ENCODE measurements at places on chromosomes 2 and 18.
A peak's percentile ranks its signal among the peaks of the same experiment; 100 is the strongest.

DNA sequence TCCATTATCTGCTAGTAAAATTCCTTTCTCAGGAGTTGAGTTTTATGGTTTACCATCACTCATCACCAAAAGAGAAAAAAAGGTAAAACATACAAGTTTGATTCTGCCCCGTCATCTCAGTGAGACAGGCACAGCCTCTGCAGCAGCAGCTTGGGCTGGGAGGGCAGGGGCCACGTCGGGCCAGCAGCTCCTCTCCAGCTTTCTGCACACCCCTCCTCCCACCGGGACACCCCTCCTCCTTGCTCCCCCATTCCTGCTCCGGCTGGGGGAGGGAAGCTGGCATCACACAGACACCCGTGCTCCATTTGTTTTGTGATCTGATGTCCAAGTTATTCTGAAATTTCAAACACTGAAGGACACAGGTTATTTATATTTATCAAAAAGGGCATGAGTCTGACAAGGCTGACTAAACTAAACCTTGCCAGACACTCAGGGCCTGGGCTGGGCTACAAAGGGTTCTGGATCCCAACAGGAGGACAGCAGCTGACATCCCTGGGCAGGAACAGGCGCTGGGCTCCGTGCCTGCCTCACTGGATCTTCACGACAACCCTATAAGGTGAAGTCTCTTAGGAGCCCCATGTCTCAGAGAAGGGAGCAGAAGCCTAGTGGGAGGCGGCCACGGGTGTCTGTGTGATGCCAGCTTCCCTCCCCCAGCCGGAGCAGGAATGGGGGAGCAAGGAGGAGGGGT lies 71.4 kb downstream of the HDAC4 start:
- no peak for DNase-seq

DNA sequence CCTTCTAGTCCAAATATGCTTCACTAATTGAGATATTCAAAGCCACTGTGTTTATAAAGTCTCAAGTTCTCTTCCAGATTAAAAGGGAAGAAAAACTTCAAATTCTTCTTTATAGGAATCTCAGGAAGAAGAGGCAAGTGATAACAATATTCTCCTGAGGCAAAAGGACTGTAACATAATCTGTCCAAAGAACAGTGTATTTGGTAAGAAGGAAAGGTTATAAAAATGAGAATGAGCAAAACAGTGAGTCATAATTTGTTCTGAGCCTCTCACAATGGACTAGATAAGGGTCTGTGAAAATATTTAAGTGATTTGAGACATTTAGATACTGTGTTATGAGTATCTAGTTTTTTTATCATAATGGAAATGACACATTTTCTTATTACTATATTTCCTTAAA lies 44.3 kb downstream of the SNRPD1 start:
- DNase-seq = no peak

- DNase-seq = no peak
Measured at GRCh38 chr2:11850082-11850481, 103.7 kb downstream of the LPIN1 start.

- no peak for DNase-seq
Measured at GRCh38 chr2:197560146-197560665, 44.3 kb downstream of the MOB4 start.

DNA sequence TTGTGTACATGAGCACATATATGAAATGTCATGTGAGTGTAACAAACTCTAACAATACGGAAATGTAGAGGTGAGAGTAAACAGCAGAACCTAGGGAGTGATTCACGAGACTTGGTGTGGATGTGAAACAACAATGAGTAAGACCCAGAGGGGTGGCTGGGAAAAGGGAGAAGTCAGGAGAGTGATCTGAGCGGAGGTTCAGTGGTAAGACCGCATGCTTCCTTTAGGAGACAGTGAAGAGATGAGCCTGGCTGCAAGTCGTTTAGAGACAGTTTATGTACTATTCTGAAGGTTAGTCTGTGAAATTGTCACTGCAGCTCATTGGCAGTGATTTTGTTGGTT lies 150.6 kb downstream of the PRPF40A start:
- no peak for DNase-seq

- no peak for DNase-seq
Measured at GRCh38 chr2:106863387-106863786, 22.6 kb downstream of the ST6GAL2 start.

GRCh38 chr18:67266246-67267237 lies 250.0 kb downstream of the DSEL start:
- DNase-seq = no peak

DNA sequence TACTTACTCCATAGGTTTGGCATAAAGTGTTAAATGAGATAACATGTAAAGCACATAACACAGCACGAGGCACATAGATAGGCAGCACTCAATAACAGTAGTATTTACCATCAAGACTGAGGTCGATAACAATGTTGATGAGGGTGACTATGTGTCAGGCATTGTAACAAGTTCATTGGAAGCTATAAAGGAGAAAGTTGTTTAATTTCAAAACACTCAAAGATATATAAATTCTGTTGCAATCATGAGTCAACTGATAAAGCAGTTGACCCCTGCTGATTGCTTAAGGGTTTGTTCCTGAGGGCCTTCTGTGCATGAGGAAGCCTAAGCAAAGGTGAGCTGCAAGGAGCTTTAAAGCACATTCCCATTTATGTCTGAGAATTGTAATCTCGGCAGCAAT lies 760.5 kb downstream of the SATB2 start:
- no peak for DNase-seq

DNA sequence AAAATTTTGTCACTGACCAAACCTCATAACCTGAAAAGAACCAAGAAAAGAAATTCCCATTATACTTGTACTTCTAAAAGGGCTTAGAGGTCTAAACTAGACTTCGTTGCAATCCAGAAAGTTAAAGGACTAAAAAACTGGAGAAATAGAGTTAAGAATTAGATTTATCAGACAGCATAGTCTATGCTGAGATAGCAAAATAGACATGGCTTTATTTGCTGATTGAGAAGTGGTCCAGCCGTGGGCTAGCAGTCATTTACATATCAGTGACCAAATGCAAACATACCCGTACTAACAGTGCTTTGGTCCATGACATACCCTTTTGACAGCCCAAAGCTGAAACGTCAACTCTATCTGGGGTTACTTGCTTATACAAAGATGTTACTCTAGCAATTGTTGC lies 223.5 kb downstream of the AGPS start:
- no peak for DNase-seq

GRCh38 chr18:33469699-33470098 lies 29.2 kb upstream of the CCDC178 start:
- DNase-seq = no peak

- DNase-seq = peak; percentile 34
Measured at GRCh38 chr18:62716619-62717168, 1.4 kb downstream of the PHLPP1 start.

GRCh38 chr2:158994920-158995676 lies 26.7 kb downstream of the TANC1 start:
- DNase-seq = no peak

DNA sequence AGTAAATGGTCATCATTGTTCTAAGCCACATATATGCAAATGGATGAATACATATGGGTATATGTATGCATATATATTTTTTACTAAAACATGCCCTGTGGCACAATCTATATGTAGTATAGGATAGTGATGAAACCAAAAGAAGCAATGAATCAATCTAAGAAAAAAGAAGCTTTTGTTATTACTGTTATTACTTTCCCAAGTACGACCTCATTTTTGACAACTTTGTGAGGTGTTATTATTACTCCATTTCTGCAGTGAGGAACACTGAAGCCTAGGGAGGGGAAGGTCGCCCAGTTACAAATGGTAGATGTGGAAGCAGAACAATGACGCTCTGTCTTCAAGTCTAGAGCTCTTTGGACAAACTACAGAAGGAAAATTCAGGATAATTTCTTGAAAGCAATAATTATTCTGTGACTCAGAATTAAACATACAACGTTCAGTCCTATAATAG lies 38.3 kb downstream of the STAT4 start:
- DNase-seq = no peak

GRCh38 chr2:55839182-55839819 lies 84.3 kb downstream of the EFEMP1 start:
- no peak for DNase-seq

DNA sequence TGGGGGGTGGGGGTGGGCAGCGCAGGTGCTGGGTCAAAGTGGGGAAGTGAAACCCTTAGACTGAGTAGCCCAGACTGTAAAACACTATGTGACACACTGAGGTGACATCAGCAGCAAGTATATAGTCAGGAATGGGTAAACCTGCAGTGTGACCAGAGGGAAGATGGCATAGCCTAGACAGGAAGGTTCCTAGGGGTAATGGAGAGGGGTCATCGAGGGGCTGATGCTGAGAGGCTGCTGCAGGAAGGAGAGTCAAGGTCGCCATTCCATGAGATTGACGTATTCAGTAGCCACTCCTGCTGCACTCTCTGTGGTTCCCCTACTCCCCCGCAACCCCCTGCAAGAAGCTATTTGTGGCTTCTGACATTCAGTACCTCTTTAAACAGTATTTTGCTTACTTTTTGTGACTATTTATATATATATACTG lies 111.7 kb downstream of the CHST9 start:
- DNase-seq = no peak

- no peak for DNase-seq
Measured at GRCh38 chr2:205750797-205751196, 68.5 kb downstream of the NRP2 start.

DNA sequence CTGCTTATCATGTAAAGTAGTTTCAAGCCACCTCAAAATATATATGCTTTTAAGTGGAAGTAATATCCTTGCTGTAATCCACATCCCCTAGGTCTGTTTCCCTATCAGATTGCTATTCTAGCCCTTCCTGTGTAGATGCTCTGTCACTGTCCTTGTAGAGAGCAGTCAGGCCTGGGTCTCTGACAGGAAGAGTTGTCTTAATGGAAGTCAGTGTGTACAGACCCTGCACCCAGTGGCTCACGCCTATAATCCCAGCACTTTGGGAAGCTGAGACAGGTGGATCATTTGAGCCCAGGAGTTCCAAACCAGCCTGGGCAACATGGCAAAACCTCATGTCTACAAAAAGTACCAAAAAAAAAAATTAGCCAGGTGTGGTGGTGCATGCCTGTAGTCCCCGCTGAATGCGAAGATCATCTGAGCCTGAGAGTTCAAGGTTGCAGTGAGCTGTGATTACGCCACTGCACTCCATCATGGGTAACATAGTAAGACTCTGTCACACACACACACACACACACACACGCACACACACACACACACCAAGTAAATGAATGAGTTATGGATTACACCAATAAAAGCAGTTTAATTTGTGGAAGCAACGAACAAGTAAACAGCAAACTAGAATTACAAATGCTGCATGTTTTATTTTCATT lies 70.2 kb upstream of the DSC1 start:
- no peak for DNase-seq

DNA sequence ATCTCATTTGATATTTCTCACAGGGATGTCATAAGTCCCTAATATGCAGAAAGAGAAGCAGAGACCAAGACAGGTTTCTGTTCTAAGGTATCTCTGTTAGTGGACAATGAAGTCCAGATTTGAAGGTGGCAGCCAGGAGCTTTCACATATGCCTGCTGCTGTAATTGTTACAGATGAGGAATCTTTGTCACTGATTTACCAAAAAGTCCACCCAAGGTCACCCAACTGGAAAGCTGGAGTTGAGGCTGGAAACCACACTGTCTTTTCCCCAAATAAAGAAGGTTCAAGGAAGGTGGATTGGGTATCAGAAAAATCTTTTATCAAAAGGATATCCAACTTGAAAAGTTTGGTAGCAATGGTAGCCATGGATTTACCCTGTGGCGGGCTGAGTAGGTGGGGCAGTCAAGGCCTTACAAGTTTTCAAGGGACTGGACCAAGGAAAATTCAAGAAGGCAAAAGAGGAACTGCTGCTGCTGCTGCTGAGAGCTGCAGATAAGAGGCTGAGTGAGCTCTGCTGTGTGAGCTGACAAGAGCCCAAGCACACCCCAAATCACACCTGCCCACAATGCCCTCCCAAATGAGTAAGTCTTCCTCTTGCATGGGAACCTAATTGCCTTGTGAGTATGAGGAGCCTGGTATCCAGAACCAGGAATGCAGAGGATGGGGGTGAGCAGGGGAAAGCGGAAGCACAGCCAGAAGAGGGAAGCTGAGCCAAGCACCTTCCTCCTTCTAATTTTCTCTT lies 241.2 kb downstream of the ANAPC1 start:
- no peak for DNase-seq

DNA sequence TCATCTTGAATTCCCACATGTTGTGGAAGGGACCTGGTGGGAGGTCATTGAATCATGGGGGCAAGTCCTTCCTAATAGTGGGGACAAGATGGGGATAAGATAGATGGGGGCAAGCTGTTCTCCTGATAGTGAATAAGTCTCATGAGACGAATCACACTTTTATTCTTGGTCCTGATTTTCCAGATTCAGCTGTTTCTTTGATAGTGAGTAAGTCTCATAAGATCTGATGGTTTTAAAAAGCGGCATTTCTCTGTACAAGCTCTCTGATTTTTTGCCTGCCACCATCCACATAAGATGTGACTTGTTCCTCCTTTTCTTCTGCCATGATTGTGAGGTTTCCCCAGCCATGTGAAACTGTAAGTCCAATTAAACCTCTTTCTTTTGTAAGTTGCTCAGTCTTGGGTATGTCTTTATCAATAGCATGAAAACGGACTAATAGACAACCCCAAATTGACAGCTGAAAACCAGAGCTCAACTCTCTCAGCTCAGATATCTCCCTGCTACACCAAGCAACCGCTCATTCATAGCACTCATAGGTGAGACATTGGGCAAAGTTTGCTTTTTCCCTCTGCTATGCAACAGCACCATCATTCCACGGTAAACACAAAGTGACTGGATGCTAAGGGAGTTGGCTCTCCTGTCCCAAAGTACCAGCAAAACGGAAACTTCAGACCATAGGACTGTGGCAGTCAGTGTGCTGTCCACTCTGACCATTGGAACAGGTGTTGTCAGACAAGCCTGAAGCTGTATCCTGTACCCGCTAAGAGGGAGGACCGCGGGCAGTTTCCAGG lies 44.9 kb upstream of the TBC1D8 start:
- no peak for DNase-seq

GRCh38 chr2:69950241-69950640 lies 11.2 kb downstream of the ASPRV1 start:
- no peak for DNase-seq

- no peak for DNase-seq
Measured at GRCh38 chr18:21242141-21242779, at the start of gene GREB1L. GREB1L (plus strand) TSS chr18:21242232; CDS start chr18:21383519, 141,287 bp downstream.

- DNase-seq = no peak
Measured at GRCh38 chr2:212538305-212539071, at the start of gene ERBB4. ERBB4 (minus strand) TSS chr2:212538802; CDS start chr2:212538530, 272 bp downstream.

DNA sequence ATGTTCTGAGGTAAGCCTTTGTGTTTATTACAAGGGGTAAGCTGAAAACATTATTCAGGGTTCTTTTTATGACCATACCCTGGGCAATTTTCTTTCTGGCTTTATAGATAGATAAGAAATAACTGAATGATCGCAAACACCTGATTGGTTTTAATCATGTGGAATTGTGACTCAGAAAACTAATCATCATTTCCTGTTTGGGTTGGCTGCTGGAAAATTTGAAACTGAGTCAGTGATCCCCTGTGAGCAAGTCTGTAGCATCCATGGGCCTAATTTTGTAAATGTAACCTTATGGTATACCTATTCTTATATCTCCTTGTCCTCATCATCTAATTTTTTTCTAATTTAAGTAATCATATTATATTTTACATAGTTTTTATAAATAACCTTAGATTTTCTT lies 34.3 kb downstream of the CCDC68 start:
- no peak for DNase-seq

Data from activated T-helper 1 cell treated with anti-CD3 and anti-CD28 coated beads, Interleukin-2, amount 50 U/mL, for 16 hours (primary cell).